ENCODE measurements at places on chromosomes 1 and 21. TPM values are rescaled to one million over a fixed set of nuclear protein-coding genes. Genes with fewer than 3 reads are reported as not detected.

Gene KCNA3
- not detected for total RNA-seq

Gene OR2T33
- total RNA-seq = not detected

Gene NVL
- total RNA-seq = 37.6 TPM

Gene OR2W3
- total RNA-seq = not detected

Gene HSPA6
- total RNA-seq = not detected

Gene IGSF9
- not detected for total RNA-seq

Gene CAP1
- total RNA-seq = 541 TPM
